ENCODE measurements at places on chromosomes 2 and 18.

DNA sequence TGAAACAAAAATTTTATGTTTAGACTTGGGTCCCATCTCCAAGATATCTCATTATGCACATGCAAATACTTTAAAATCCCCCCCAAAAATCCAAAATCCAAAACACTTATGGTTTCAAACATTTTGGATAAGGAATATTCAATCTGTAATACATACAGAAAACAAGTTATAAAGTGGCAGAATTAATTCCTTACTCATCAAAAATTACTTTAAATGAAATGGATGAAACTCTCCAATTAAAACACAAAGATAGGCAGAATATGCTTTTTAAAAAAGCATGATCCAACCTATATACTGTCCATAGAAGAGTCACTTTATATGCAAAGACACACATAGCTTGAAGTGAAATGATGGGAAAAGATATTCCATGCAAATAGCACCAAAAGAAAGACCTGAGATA lies 744.6 kb downstream of the LRP1B start:
- DNase-seq, result no peak

GRCh38 chr2:62826141-62826540 lies 120.6 kb downstream of the EHBP1 start:
- no peak for DNase-seq

- DNase-seq, result no peak
These were observed 1.7 kb downstream of the L3MBTL4 start for GRCh38 chr18:6412933-6413472.

GRCh38 chr18:64253222-64253621 lies 104.3 kb upstream of the LINC00305 start:
- no peak for DNase-seq

- no peak for DNase-seq
These were observed 60.4 kb downstream of the CCDC138 start for GRCh38 chr2:108847000-108847399.

DNA sequence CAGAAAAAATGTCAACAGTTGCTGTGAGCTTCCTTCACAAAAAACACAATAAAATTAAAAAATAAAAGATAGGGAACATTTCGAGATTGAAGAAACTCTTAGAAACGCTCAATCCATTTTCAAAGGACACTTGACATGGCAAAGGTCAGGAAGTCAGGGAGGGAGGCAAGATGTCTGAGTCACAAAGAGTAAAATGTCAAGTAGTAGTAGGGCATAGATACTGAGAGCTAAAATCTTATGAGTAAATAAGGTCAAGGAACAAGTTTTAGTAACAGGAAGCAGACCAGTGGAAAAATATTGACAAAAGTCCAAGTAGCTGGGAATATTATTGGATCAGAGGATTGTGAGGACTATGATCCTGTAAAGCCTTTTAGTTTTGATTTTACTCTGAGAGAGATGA lies 495.6 kb downstream of the TMX3 start:
- DNase-seq, result no peak

DNA sequence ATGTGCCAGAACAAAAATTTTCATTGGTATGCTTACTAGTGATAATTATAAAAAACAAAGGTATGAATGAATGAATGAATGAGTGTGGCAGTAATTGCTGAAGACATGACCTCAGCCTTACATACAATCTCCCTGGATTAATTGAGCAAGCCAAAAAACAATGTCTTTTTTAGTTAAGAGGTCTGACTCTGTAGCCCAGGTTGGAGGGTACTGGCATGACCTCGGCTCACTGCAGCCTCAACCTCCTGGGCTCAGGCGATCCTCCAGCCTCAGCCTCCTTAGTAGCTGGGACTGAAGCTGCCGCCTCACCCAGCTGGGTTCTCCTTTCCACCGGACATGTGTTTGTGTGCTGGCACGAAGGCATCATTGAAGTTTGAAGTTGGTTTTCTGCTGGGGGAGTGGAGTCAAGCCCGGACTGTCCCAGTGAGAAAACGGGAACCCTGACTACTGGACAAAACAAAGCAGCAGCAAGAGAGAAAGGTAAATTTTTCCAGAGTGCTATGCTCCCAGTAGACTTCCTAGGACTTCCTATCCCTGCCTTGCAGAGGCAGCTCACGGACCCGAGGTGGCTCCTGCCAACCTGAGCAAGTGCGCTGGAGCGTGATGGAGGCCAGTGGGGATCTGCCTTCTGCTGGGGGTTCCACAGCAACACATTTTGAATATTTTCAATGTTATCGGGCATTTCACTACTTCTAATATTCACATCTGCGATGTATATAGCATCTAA lies 6.4 kb upstream of the IMP4 start:
- no peak for DNase-seq

DNA sequence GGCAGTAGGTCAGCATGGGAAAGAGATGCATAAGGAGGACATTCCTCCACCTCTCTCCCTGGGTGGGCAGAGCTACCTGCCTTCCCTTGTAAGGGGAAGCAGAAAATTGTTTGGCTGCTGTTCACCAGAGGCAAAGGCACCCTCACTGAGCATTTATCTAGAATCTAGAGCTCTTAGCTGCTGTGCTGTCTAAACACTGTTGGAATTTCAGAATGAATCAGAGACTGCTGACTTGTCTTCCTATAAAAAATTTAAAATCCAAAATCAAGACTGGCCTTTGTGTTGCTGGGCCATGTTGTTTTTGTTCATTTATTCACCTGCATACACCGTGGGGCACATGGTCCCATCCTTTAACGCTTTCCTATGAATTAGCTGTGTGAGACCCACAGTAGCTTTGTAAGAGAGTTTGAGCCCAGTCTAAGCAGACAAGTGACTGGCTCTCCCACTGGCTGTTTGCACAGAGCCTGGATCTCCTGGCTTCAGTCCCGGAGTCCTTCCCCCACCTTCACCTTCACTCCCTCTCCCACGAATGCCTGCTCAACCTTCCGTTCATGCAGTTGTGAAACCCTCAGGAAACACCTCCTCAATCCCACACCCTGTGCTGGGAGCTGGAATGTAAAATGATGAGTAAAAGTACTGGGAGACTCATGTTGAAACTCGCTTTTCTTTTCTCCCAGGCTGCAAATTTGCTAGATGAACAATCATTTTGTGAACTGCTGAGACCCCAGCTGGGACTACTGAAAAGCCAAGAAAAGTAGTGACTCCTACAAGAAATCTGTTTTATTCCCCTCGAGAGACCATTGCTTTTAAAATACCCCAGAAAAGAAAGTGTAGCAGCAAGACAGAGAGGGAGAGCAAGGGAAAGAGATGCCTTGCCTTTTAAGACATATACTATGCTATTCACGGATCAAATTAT lies 76.2 kb downstream of the FAM168B start:
- DNase-seq, result no peak

DNA sequence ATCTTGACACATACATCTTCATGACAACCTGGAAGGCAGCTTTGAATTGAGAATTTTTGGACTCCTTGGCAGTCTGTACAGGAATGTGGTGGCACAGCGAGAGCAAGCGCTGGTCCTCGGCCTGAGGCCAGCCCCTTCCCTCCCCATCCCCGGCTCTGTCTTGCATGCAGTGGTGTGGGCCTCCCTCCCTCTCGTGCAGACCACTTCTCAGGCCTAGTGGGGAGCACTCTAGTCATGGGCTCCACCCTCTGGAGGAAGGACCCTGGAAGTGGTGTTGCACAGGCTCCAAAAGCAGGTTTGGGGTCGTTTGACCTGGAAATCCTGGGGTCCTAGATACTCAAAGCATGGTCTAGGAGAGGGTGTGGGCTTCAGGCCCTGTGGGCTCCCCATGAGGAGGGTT lies 32.3 kb downstream of the ADCYAP1 start:
- no peak for DNase-seq

DNA sequence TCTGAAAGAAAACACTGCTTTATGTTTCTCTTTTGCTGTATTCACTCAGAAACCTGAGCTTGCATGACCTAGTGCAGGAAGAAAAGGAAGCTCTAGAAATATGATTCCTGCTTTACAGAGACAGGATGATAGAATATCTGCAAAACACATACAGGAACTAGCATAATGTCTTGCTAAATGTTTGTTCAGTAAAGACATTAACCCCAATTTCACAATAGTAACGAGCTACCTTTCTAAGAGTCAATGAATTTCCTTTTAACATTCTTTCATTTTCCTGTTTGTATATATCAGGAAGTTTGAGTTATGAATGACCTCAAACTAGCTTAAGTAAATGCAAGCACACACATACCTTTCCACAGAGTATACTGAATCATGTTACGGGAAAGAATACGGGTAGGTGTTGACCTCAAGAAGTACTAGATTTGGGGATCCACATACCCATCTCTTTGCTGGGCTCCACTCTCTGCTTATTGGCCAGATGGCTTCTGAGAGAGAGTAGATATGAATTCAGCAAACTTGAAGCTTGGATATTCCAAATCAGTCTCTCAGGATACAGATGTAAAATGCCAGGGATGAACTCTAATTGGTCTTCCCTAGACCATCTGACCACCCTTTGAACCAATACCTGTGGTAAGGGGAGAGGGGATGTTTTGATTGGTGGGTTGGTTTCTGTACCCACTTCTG lies 18.2 kb upstream of the ACSL3 start:
- no peak for DNase-seq

DNA sequence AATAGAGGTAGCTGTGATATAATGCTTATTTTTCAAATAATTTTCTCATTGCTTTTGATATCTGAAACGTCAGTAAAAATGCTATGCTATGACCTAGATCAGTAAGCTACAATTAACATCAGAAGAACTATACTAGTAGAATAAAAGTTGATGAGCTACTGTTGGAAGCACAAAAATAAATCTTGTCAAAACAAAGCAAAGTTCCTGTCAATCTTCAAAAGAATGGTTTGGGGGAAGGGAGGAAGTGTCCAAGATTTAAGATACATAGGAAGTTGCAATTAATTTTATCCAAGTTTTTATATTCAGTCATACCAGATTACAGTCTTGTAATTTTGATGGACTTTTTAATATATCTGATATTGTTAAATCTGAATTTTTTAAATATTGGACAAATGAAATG lies 19.2 kb downstream of the IRS1 start:
- DNase-seq, result no peak

DNA sequence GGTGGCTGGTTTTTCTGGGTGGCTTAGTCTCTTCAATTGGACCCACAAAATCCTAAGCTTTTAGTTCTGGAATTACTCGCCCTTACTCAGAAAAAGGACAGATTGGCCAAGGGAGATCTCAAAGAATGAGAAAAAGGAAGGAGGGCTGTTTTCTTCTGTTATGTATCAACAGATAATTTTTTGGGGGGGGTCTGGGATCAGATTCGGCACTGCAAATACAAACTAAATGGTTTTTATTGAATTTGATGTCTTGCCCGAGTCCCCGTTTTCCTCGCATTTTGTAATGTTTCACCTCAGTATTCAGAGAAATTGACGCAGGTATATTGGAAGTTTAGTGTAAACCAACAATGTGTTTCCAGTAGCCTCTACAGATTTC lies 762 bp downstream of the YIPF4 start:
- DNase-seq, result no peak

DNA sequence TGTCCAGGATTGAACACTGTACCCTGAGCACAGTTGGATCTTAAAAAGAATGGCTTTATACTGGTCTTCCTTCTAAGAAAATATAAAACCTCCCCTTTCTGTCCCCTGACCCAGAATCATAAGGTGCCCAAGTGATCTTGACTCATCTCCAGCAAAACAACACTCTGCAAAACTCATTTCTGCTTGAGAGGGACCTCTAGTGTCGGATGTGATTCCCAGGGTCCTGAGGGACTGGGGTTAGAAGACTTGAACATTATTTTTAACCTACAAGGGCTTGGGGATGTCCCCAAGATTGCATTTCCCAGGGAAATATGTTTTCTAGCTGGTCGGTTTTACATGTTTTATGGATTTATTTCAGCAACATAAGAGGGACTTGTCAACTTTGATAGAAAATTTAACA lies 1318.5 kb upstream of the CELF4 start:
- no peak for DNase-seq

GRCh38 chr2:158841850-158842249 lies 46.7 kb downstream of the DAPL1 start:
- DNase-seq, result no peak

Measured in thoracic aorta (tissue), 2 donors.